Caco-2 (cell line): ENCODE measurements at places on chromosomes 11 and 22.

DNA sequence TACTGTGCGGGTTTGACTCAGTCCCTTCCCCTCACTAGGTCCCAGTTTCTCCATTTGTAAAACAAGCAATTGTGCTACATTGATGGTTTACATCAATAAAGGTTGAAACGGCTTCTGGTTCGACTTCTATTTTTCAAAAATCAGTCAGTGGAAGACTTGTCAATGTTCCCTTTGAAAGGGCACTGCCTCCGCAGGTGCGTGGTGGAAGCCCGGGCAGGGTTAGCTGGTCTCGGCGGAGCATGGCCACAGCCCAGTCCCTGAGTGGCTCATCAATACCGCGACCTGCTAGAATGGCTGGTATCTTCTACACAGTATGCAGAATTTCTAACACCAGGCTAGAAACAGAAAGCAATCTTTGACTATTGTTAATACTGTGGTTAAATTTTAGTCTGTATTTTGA, 16.1 kb downstream of the MS4A10 start:
- DNase-seq, result no peak

DNA sequence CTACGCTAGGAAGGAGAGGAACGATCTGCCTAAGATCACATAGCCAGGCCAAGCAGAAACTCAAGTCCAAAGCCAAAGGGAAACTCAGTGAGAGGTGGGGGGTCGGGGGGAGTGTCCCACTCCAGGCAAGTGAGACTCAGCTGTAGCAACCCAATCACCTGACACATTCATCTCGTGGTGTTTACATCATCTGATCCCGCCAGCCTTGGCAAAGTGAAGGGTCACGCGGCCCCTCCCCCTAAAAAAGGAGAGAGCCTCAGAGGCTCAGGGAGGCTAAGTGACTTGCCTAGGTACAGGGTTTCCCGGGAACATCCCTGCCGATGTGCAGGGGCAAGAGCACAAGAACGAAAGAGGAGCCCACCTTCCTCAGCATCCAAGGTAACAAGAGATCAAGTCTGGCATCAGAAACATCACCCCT, 21.5 kb downstream of the MYH9 start:
- no peak for DNase-seq

GRCh38 chr11:62273284-62273683, 3.3 kb downstream of the SCGB2A2 start:
- DNase-seq, result no peak

- DNase-seq, result no peak
These were observed 25.0 kb upstream of the SUSD2 start for GRCh38 chr22:24156141-24156912.

GRCh38 chr11:44469412-44469811, 96.1 kb upstream of the CD82 start:
- DNase-seq, result no peak

- no peak for DNase-seq
These were observed 24.6 kb upstream of the SMIM38 start for GRCh38 chr11:69131121-69131566.

GRCh38 chr11:63683133-63683991, 2.1 kb downstream of the RTN3 start:
- no peak for DNase-seq

DNA sequence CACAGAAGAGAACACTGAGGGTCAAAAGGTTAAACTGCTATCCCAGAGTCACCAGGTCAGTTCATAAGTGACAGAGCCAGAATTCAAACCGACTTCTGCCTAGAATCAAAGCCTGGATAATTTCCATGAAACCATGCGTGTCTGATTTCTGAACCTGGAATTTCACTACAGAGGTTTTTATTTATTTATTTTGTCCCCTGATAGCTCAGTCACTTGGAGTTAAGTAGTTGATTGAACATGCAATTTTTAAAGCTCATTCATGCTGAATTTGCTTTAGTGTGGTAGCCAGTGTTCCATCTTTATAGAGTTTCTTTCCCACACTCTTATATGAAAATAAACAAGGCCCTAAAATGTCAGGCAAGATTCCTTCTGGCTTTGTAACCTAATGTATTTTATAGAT, 93.2 kb downstream of the NAV2 start:
- DNase-seq, result no peak

- no peak for DNase-seq
These were observed 17.9 kb downstream of the LINC01488 start for GRCh38 chr11:69499186-69499917.

DNA sequence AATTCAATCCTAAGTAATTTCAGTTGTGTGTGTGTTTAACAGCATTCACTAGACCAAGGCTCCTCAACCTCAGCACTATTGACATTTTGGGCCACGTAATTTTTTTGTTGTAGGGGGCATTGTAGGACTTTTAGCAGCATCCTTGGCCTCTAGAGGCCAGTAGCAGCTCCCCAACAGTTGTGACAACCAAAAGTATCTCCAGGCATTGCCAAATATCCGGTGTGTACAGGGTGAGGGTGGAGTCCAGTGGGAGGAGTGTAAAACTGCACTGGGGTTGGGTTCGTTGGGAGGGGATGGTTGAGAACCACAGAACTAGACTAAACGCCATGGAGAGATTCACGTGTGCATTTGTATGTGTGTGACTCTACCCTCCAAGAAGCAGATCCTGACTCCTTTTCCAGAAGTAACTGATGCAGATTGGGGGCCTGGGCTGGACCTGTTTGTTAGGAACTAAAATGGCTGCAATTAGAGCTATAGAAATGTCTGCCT, 5.9 kb upstream of the PHF21A start:
- DNase-seq, result peak; percentile 74

DNA sequence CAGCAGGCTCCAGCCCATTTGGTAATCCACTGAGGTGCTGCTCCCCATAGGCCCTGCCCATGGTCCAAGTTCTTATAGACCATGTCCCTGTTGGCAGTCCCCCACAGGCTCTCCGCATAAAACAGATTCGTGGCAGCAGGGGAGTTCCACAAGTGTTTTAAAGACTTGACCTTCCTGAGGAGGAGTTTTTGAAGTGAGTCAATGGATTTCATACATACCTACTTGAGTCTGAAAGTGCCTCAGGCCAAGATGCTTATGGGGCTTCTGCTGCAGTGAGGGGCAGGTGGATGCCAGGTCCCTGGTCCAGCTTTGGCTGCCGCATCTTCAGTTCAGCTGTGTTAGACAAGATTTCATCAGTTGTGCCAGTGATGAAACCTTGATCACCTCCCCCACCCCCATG, 43.3 kb downstream of the CABIN1 start:
- no peak for DNase-seq

DNA sequence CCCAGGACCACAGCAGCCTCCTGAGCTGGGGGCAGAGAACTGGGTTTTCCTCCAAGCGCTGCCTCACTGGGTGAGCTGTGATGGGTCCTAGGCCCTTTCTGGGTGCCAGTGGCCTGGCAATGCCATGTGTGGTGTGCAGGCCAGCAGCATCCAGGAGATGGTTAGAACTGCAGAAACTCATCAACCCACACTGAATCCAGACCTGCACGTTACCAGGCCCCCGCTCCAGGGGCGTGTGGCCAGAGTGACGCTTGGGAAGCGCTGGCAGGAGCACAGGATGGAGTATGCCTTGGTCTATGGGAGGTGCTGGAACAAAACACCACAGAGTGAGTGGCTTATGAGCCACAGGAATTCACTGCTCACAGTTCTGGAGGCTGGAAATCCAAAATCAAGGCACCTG, 97.0 kb downstream of the MN1 start:
- DNase-seq, result no peak

DNA sequence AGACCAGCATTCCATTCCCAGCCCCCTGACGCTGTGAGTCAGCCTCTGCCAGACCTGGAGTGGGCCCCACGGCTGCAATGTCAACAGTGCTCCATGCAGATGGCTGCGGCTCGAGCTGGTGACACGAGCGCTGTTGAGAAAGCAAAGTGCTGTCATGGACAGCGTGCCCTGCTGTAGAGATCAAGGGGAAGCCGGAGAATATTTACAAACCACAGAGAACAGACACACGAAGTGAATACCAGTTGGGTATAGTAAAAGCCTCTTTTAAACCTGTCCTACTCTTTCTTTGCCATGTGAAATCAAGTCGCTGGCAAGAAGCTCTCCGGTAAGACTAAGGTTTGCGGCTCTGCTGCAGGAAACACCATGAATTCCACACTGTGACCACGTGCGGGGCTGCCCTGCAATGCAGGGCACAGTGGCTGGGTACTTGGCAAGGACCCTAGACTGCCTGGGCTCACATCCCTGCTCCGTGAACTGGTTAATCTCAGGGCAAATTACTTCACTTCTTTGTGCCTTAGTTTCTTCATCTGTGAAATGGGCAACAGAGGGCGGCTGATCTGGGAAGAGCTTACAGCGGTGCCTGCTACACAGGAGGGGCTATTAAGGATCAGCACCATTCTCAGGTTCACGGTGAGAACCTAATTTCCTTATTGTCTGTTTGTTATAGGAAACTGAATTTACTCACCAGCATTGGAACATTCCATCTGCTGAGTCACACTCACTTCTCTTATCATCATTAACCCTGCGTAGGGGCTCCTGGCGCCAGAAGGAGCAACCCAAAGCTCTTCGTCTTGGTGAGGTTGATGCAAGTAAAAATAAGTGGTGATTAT, 27.8 kb upstream of the ELFN2 start:
- peak; percentile 79 for DNase-seq

DNA sequence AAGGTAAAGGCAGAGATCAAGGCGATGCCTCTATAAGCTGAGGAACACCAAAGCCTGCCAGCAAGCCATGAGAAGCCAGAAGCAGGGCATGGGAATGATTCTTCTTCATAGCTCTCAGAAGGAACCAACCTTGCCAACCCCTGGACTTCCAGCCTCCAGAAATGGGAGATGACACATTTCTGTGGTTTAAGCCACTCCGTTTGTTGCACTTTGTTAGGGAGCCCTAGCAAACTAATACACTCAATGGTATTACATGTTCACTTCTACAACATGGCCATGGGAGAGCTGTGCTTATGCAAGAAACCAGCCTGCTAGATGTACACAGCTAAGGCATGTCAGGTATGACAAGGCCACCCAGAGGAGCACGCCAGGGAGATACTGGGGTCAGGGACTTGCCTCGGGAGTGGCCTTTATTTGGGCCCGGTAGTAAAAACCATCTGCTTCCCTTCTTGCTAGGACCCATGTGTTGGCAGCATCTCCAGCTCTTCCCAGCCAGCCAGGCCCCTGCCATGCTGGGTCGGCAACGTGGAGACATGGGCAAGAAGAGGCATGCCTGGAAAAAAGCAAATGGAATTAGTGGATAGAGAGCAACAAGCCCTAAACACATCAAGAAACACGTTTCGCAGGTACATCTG, 3.6 kb downstream of the C11orf16 start:
- DNase-seq, result no peak

DNA sequence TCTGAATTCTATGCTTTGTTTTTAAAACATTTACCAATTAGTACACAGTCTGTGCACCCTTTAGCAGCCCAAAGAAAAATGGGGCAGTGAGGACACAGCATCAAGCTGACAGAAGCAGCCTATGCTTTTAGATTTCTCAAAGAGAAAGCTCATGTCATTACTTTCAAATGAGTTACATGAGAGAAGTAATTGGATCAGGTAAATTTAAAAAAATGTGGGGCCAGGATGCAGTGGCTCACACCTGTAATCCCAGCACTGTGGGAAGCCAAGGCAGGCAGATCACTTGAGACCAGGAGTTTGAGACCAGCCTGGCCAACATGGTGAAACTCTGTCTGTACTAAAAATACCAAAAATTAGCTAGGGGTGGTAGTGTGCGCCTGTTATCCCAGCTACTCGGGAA, 57.7 kb downstream of the APOL5 start:
- DNase-seq, result no peak

DNA sequence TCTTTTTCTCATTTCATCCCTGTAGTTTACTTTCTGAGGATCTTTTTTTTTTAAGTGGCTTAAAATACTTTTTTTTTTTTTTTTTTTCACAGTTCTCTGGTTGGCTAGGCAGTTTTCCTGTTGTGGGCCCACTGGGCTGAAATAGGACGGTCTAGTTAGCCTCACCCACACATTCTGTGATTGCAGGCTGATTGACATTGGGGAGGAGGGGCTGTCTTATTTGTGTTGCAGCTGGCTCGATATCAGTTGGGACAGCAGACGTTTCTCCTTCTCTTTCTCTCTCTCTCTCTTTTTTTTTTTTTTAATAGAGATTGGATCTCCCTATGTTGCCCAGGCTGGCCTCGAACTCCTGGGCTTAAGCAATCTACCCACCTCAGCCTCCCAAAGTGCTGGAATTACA, 6.9 kb downstream of the BCR start:
- DNase-seq, result no peak

DNA sequence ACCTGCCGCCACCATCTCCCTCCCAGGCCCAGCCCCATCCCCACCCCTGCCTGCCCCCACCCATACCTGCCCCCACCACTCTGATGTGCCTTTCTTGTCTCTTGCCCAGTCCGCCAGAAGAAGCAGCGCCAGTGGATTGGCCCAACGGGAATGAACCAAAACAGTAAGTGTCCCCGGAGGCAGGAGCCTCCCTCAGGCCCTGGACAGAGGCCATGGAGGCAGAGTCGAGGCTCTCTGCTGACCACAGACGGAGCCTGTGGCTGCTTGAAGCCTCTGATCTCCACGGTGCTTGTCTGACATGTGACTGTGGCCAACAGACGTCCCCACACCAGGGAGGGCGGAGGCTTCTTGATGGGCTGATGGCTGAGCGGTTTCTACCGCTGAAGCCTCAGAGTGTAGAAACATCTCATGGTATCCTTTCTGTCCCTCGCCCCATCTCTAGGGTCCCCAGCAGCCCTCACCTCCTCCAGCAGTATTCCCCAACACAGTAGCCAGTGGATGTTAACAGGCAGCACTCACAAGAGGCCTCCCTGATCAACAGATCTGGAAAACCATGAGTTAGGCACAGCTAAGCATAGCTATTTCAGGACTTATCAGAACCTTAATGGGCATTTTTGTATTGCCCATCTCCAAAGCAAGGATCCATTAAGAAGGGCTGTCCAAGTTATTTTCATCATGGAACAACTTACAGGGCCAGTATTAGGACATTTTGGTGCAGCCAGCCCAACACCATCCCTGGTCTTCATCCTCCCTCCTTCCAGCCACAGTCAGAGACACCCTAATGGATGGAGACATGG, 21.7 kb downstream of the CD5 start:
- DNase-seq, result no peak

GRCh38 chr22:35467681-35468434, 67.9 kb downstream of the MCM5 start:
- no peak for DNase-seq

- peak; percentile 12 for DNase-seq
These were observed 23.2 kb downstream of the MED15 start for GRCh38 chr22:20530368-20531153.

DNA sequence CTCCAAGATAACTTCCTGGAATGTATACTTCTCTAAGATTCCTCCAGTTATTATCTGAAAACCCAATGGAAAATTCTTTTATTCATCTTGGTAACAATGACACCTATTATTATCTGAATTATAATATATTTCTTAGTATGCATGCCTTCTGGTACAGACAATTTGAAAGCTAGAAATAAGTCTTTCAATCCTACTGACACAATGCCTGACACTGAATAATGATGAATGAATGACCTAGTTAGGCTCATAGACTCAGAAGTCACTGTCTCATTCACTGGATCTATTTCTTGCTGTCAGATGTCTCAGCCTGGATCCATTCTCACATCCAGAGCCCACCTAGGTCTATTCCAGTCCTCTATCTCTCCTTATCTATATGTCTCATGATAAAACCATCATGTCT, 1126.7 kb upstream of the CCDC90B start:
- no peak for DNase-seq

GRCh38 chr22:10780281-10780680, 4747.7 kb upstream of the OR11H1 start:
- DNase-seq, result no peak
